Hematopoietic multipotent progenitor cell treated with erythropoietin and hydrocortisone succinate and interleukin-3 and kit ligand, for 17 days (in vitro differentiated cells): ENCODE measurements at places on chromosomes 12 and 14.
A peak's percentile ranks its signal among the peaks of the same experiment; 100 is the strongest.

DNA sequence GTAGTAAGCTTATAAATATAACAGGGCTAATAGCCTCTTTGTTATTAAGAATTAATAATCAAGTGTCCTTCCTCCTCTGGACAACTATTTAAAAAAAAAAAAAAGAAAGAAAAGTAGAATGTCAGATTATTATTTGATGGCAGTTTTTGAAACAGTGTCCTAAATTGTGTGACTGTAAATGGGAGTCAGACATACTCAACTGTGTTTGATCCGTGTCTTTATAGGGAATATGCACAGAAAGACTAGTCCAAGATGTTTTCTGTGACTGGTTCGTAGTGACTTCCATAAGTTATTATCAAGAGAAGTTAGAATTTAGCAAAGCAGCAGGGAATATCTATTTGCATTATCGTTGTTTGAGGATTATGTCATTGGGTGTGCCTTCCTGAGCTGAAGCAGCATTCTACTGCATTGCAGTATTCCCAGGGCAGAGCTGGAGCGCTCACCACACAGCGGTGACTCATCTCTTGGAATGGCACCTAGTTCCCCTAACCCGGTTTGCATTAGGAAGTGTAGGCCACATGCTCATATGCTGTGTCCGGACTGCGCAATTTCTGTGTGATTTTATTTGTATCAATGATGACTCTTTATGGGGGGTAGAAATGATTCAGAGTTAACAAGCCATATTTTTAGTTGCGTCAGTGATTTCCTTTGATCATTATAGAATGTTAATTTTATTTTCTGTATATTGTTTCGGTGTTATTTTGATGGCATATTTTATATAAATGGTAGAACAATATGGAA is 7.9 kb downstream of the DYNC1H1 start:
- DNase-seq, result no peak

DNA sequence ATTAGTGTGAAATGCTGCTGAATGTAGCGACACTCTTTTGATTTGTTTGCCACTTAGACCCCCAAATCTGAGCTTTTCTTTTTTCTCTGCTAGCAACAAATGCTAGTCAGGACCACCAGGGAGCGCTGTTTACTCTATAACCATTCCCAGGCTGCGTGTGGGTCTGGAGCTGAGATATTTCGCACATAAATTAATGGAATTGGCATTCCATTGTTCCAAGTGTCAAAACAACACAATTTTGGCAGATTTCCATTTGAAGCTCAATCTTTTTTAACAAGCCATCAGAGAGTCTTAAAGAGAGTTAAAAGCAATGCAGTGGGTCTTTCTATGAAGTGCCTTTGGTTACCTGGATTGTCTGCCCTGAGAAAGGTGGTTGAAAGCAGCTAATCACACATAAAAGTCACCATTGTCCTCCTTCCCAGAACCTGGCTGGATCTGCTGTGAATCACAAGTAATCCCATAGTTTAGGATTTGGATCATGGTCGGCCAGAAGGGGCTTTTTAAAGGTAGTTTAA is 7.4 kb upstream of the TMEM132C start:
- DNase-seq, result no peak

- DNase-seq, result peak; percentile 90
Observed at GRCh38 chr12:120720234-120720986, 5.2 kb upstream of the ACADS start.

- no peak for DNase-seq
Observed at GRCh38 chr12:128840862-128841468, 12.3 kb upstream of the GLT1D1 start.

DNA sequence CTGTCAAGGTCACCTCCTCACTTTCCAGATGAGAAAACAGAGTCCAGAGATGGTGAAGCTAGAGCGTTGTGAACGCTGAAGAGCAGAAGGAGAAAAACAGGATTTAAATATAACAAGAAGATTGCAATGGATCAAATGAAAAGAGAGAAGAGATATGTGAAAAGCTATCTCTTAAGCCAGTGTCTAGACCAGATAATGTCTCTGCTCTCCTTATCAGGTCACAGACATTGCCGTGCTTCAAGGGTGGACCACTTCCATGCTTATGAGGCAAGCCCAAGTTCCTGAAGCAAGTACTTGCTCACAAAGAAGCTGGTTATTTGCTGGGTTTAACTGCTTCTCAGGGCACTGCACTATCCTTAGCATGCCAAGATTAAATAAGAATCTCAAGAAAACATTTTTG is 31.6 kb upstream of the FRS2 start:
- DNase-seq, result no peak

GRCh38 chr12:24499151-24500146 is 449.5 kb downstream of the BCAT1 start:
- no peak for DNase-seq

- no peak for DNase-seq
Observed at GRCh38 chr12:124194264-124194892, 100.5 kb upstream of the RFLNA start.

DNA sequence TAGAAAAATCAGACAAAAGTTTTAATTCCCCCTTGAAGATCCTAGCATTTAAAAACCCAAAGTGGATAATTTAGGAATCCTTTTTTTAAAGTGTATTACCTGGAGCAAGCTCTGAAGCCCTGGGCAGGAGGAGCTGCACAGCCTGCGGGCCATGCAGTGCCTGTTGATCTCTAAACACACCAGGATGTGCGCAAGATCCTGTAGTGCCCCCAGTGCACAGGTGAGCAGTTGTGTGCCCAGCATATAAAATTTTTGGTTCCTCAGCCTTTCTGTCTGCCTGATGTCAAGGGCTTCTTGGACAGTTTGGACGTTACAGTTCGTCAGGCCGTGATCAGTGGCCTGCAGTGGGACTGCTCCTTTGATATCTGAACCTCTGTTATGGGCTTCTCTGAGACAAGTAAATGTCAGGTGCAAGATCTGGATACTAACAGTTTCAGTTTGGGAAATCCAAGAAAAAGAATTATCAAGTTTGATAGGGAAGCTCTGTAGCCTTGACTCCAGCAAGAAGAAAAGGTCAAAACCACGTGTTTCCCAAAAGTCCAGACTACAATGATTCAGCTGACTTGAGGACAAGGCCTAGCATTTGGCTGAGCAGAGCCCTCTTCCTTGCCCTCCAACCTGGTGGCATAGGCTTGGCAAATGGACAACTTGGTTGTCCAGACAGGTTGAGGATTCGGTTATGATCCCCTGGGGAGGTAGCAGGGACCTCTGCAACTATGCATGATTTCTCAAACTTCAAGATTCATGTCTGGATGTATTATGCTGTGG is 1.0 kb downstream of the ATXN7L3B start:
- peak; percentile 38 for DNase-seq

DNA sequence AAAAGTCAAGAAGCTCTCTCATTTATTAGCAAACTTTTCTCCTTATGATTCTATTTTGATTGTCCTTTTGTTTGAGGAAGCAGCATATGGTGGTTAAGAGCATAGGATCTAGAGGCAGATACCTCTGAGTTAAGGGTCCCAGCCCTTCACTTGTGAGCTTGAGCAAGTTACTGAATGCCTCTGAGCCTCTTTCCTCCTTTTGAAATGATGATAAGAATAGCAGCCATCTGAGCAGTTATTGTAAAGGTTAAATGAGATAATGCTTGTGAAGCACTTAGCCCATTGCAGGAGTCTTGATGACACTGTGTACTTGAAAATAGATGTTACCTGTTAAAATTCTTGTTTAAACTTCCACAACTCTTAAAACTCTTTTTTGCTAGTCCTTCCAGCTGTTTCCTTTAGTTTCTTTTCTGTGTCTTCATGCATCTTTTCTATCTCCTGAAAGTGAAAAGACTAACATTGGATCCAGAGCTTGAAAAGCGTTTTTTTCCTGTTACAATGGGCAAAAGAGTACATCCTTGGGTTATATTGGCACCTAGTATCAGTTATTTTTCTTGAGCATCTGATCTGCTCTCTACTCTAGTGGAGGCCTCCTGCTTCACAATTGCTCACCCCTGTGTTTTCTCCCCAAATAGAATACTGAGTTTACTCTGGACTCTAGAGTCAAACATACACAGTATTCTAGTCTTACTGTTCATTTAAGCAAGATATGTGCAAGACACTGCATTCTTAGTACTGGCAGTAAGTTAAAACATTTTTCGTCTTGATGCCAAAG is 3.1 kb downstream of the HIF1A start:
- peak; percentile 19 for DNase-seq

- no peak for DNase-seq
Observed at GRCh38 chr12:26014085-26014484, 55.6 kb downstream of the RASSF8 start.

DNA sequence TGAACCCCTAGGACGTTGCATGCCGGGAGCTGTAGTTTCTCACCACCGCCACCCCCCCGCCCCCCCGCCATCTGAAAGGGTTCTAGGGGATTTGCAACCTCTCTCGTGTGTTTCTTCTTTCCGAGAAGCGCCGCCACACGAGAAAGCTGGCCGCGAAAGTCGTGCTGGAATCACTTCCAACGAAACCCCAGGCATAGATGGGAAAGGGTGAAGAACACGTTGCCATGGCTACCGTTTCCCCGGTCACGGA is 501 bp upstream of the HSP90B1 start:
- no peak for DNase-seq

GRCh38 chr12:109735825-109736551 is 22.4 kb downstream of the FAM222A start:
- no peak for DNase-seq

DNA sequence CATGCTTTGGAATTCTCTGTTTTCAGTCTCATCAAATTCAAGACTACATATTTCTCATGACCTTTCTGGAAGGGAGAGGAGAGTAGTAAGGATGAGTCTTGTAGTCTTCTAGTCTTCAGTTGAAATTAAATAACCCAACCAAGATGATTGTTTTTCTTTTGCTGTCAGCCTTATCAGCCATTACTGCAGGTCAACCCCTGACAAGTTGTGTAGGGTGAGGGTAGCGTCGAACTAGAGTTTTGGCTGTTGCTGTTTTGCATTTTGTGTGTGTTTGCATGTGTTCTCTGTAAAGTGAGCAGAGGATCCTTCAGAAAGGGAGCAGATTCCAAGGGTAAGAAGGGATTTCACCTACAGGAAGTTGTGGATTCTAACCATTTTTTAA is 28.4 kb downstream of the DIP2B start:
- DNase-seq, result no peak

- no peak for DNase-seq
Observed at GRCh38 chr14:93040982-93041381, 74.7 kb downstream of the ITPK1 start.

DNA sequence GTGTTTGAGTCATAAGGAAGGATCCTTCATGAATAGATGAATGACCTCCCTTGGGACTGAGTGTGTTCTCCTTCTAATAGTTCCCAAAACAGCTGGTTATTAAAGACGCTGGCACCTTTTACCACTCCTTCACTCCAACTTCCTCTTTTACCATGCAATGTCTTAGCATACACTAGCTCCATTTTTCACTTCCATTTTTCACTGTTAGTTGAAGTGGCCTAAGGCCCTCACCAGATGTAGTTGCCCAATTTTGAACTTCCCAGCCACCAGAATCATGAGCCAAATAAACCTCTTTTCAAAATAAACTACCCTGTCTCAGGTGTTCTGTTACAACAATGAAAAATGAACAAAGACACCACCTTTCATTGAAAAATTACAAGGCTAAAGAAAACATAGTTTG is 64.7 kb downstream of the GPR65 start:
- DNase-seq, result no peak

- no peak for DNase-seq
Observed at GRCh38 chr12:104340925-104341611, 37.5 kb downstream of the EID3 start.

GRCh38 chr12:115341442-115341841 is 657.5 kb upstream of the TBX3 start:
- no peak for DNase-seq

DNA sequence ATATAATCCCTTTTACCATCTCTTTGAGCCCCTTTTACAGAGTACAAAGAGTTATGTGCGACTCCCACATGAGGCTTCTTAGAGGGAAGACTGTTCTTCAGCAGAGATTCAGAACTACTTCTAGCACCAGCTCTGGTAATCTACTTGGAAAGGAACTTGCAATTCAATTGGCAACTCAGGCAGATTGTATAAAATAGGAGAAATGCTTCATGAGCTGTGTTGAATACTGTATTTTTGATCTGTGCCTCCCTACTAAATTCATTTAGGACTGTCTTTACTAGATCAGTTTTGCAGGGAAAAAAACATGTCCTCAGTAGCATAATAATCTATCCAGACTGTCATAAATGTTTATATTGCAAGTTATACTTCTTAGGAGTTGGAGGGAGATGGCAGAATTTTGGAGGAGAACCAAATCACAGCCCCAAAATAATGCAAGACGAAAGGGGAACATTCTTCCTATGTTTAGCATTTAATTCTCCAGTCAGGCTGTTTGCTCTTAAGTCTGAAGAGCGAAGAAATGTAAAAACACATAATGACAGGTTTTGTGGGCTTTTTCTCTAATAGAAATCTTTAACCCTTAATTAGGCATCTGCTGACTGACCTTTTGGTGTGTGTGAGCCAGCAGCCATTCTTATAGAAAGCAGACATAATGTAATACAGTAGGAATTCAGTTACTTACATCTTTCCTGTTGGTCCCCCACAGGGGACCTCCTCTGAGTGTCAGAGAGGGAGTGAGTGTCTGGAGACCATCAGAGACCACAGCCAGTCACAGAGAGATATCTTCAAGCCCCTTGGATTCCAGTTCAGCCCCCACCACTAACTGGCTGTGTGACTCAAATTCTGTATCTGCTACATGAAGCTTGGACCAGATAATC is 3.9 kb downstream of the ANO4 start:
- DNase-seq, result no peak

GRCh38 chr14:87203346-87203745 is 789.6 kb downstream of the GALC start:
- DNase-seq, result no peak

GRCh38 chr14:72387726-72388125 is 455.5 kb downstream of the RGS6 start:
- DNase-seq, result no peak

- DNase-seq, result no peak
Observed at GRCh38 chr14:46036099-46036498, 615.5 kb downstream of the RPL10L start.

DNA sequence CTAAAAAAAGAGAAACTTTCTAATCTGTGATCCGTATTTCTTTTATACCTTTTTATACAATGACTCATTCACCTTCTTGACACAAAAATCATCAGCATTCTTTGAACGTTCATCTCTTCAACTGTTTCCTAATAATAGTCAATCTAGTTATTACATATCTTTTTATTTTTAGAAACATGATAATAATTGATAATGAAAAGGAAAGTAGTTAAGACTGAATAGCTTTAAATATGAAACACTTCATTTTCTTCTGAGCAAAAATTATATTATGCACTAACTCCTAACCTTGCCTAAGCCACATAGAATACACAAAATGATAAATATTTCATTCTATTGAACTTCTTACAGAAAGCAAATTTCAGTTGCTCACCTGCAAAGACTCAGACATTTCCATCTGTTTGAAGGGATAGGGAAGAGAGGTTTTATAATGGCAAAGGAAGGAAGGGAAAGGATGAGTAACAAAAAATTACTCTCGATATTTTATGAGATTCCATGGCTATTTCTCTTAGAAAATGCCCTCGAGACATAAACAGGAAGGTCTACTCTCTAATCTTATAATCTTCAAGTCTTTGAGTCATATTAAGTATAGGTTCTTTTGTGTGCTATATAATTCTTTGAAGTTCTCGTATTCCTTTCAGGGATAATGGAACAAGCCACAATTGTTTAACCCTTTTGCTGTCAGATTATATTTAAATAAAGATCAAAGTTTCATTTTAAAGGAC is 7.5 kb upstream of the KLHL42 start:
- DNase-seq, result no peak

- DNase-seq, result no peak
Observed at GRCh38 chr12:64943686-64944085, 119.2 kb downstream of the TBC1D30 start.

GRCh38 chr14:103273745-103274615 is 60.1 kb upstream of the EIF5 start:
- no peak for DNase-seq
